Fibroblast of skin of abdomen (primary cell): ENCODE measurements at places on chromosomes 5 and 9.
A peak's percentile ranks its signal among the peaks of the same experiment; 100 is the strongest.

- no peak for DNase-seq
These were observed 2.7 kb upstream of the CARD19 start for GRCh38 chr9:93093127-93093876.

DNA sequence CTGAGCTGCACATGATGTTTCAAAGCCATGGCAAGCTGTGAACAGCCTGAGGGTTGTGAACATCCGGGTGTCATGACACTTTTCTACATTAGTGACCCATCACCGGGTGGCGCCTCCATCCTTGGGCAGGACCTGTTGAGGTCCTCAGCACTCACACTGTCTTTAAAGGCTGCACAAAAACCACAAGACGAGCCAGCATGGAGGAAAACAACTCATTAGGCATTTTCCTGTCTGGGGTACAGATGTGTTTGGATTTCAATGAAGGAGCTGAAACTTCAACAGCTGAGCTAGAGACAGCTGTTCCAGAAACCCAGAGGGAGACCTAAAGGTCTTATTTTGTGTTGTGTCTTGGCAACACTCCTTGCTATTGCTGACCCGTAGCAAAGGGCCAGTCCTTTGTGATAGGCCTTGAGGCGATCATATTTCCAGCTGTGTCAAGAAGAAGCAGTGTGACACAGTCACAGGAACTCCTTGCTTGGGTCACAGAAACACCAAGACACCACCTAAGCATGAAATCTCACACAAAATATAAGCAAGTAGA is 151.8 kb upstream of the VLDLR start:
- peak; percentile 19 for DNase-seq

DNA sequence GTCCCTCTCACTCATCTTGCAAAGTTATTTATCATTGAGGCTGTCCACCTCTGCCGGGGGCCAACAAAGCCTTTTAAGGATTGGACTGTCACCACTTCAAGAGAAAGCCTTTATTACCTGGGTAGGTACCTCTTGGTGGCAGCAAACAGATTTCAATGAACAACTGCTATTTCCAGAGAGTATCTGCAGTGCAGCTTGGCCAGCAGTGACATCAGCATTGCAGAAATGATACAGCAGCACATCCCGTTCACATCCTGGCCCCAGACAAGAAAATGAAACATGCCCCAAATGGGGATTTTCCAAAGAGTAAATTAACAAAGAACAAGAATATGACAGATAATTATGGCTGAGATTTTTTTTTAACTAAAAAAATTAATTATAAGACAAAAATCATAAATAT is 2.3 kb upstream of the SPATA6L start:
- DNase-seq, result no peak

GRCh38 chr5:41284938-41285337 is 71.6 kb upstream of the C6 start:
- DNase-seq, result no peak

DNA sequence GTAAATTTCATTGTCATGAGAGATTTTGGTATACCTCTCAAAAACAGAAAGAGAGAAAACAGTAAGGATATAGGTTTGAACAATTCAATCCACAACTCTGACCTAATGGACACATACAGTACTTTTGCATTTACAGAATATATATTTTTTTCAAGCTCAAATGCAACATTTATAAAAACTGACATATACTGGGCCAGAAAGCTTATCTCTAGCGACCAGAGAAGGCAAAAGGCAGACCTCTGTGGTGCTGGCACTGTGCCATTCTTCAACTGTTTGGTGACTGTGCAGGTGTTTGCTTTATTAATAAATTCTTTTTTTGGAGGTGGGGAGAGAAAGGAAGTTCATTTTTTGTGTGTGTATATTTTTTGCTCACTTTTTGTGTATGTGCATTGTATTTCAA is 6.0 kb upstream of the PLAC8L1 start:
- no peak for DNase-seq

DNA sequence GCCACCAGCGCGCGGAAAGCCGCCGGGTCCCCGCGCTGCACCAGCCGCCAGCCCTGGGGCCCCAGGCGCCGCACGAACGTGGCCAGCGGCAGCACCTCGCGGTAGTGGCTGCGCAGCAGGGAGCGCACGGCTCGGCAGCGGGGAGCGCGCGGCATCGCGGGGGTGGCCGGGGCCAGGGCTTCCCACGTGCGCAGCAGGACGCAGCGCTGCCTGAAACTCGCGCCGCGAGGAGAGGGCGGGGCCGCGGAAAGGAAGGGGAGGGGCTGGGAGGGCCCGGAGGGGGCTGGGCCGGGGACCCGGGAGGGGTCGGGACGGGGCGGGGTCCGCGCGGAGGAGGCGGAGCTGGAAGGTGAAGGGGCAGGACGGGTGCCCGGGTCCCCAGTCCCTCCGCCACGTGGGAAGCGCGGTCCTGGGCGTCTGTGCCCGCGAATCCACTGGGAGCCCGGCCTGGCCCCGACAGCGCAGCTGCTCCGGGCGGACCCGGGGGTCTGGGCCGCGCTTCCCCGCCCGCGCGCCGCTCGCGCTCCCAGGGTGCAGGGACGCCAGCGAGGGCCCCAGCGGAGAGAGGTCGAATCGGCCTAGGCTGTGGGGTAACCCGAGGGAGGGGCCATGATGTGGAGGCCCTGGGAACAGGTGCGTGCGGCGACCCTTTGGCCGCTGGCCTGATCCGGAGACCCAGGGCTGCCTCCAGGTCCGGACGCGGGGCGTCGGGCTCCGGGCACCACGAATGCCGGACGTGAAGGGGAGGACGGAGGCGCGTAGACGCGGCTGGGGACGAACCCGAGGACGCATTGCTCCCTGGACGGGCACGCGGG is at the start of gene TERT:
Gene TERT, minus strand, starts transcription at position 234 of the 815 bp plus-strand sequence. Its CDS starts 79 bp downstream, at position 155.
- DNase-seq, result no peak

DNA sequence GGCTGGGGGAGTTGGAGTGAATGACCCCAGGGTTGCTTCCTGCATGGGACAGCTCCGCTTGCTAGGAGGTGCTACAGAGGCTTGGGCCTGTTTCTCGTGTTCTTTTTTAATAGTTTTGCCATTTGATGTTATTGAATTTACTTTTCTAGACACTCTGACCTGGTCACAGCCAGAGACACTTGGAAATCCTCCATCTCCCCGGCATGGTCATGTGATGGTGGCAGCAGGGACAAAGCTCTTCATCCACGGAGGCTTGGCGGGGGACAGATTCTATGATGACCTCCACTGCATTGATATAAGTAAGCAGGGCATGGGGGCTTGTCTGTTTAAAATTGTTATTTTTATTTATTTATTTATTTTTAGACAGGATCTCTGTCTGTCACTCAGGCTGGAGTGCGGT is 13.4 kb downstream of the HSPA5 start:
- DNase-seq, result no peak

DNA sequence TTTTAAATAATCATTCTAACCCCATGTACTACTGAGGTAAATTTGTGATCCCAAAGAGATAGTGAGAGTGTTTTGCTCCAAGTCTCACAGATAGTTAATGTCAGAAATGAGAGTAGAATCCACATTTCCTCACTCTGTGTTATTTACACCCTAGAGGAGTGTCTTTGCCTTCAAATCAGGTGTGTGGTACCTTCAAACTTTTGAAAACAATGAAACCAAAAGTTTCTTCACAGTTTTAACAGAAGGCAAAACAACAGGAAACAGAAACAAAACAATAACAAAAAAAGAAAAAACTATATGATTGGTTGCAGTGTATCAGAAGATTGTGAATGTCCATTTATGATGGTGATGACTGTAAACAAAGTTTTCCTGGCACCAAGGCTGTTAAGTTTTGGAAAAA is 85.9 kb downstream of the ERBIN start:
- no peak for DNase-seq

DNA sequence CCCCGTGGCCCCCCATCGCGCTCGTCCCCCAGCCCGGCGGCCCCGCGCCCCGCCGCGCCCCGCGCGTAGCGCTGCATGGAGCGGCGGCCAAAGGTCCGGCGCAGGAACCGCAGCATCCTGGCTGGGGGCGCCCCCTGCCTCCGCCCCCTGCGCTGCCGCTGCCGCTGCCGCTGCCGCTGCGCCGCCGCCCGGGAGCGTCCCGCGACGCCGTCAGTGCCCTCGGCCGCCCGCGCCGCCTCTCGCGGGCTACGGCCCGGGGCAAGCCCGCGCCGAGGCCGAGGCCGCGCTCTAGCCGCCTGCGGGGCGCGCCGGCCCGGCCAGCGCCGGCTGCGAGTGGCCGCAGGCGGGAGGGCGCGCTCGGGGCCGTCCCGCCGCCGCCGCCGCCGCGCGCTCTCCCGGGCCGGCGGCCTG is 523 bp downstream of the EPB41L4B start:
- no peak for DNase-seq

DNA sequence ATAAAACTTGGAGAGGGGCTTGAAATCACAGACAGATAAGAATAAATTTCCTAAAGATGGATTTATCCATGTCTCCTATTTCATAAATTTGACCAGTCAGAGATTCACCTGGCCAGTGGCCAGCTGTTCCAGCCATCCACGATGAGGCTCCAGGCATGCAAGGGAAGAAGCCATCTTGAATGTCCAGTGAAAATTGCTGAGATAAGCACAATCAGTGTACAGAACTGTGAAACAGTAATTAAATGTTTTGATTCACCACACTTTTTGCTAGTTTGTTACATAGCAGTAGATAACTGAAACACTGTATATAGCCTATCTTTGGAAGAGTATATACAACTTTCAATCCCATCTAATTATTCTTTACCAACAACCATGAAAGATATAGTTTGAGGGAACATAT is 163.5 kb downstream of the HINT1 start:
- DNase-seq, result no peak

- no peak for DNase-seq
These were observed 52.9 kb upstream of the ZNF366 start for GRCh38 chr5:72559866-72560766.

- peak; percentile 99 for DNase-seq
These were observed 6.0 kb downstream of the B4GALT1 start for GRCh38 chr9:33161011-33161588.

GRCh38 chr5:167895899-167896659 is 395.4 kb upstream of the WWC1 start:
- DNase-seq, result peak; percentile 78

DNA sequence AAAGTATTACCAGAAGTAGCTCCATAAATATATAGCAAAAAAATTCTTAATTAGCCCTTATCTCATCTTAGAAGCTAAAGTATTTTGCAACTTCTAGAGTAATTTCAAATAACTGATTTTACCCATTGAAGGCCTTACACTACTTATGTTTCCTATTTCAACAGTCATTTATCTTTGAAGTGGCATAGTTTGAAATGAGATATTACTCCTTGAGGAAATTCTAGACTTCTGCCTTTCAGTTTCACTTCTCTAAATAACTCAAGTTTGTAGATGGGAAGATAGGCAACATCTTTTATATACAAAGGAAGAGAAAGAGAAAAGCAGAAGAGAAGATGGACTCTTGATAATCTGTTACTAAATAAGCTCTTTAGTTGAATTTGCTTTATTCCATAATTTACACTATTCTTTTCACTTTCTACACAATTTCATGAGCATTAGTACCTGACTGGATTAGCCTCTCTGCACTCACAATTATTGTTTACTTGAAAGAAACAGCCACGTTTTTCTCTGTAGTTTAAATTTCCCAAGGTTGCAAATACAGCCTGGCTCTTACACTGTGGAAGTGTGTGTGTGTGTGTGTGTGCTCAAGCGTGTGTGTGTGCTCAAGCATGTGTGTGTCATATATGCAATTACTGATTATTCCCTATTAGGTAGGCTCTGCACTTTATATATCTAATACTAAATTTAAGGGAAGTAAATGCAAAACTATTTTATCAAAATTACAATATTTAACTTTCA is 60.6 kb upstream of the EMB start:
- no peak for DNase-seq
